ENCODE measurements at places on chromosomes 11 and 22. TPM values are rescaled to one million over a fixed set of nuclear protein-coding genes. Genes with fewer than 3 reads are reported as not detected.

The MMP8 gene
- total RNA-seq = 0.17 TPM

The ATP5MG gene
- 65.1 TPM for total RNA-seq

The HBG1 gene
- total RNA-seq = not detected

DNA sequence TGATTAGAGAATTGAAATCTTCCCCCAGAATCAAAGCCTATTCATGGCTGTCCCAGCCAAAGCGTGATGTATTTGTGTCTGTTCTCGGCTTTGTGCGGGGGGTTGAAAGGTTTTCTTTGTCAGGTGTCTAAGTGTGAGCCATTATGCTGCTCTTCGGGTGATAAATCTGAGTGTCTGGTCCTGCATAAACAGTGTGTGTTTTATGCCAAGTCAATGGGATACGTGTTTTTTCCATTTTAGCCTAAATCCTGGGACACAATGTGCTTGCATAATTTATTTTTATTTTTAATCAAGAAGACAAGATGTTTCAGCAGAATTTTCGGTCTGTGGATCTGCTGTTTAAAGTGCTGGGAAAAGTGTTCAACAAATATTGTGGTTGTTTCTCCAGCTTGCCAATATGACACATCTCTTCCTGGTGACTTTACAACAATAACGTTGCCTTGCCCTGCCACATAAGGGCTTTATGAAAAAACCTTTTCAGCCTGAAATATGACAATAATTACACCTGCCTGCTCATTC is 267.8 kb downstream of the TBC1D22A start:
- no peak overlapping the region for H3K4me3 ChIP-seq
- H3K36me3 ChIP-seq = peaks cover 8% of the 10 kb centered on the region
- H3K27me3 ChIP-seq = no peaks in the 10 kb centered on the region
- no peak for DNase-seq

DNA sequence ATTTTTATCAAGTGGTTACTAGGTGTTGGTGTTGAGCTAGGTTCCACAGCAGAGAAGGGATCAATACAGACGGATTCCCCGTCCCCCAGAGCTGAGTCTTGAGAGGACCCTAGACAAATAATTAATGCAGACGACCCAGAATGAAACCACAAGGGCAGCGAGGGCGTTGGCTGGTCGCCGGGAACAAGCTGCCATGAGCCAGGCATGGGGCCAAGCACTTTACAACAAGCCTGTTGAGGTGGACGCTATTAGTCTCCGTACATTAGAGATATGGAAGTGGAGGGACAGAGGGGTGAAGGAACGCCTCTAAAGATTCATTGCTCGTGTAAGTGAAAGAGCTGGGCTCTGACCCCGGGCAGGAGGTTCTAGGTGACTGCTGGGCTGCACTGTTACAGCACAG is 77.1 kb upstream of the EIF3D start:
- DNase-seq = no peak
- H3K4me3 ChIP-seq = no peak overlapping the region
- H3K27ac ChIP-seq = no peak overlapping the region
- H3K27me3 ChIP-seq = peaks cover 7% of the 10 kb centered on the region
- no peaks in the 10 kb centered on the region for H3K4me1 ChIP-seq

DNA sequence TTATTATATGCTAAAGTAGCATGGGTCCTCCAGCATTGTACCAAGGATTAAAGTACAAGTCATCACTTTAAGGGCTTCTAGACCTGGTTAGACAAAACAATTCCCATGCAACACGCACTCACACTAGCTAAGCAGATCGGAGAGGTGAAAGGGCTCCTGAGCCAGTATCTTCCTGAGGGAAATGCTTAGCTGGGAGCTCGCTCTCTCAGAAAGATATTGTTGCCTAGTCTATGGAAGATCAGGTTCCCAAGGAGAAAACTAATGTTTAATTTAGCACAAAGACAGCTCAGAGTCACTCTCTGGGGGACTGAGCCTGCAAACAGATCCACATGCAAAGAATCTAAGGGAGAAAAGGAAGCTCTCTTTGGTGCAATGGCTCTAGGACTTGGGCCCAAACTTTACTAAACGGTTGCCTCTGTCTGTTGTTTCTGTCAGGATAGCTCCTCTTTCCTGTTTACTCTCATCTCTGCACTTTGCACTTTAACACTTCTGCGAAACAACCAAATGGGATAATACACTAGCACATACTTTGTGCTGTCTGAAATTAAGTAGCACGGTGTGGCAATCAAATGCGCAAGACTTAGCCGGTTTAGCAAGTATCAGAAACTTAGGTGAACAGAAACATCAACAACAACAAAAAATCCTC is 10.7 kb downstream of the MAML2 start:
- H3K4me3 ChIP-seq = no peak overlapping the region
- DNase-seq = no peak
- H3K4me1 ChIP-seq = no peaks in the 10 kb centered on the region
- no peaks in the 10 kb centered on the region for H3K36me3 ChIP-seq
- peak overlapping the region; percentile 23 for H3K27ac ChIP-seq
- H3K27me3 ChIP-seq = no peaks in the 10 kb centered on the region

GRCh38 chr11:60221692-60222091 is 21.2 kb downstream of the MS4A4E start:
- no peak overlapping the region for H3K4me3 ChIP-seq
- H3K4me1 ChIP-seq = no peaks in the 10 kb centered on the region
- H3K36me3 ChIP-seq = no peaks in the 10 kb centered on the region

DNA sequence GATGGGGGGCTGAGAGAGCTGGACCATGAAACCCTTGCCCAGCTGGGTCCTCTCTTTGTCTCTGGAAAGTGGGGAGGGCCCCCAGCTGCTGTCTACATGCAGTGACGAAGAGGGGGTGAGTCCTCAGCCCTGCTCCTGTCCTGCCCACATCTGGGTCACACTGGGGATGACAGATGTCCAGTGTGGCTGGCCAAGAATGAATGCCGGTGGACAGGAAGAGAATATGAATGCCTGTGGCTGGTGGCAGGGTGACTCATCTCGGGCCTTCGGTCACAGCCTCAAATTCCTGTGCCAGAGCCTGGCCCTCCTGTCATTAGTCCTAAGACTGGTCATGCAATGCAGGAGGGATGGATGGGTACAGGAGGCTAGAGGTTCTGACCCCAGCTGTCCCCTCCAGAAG is 2.2 kb upstream of the PNPLA3 start:
- peak overlapping the region; percentile 48 for H3K27ac ChIP-seq
- H3K27me3 ChIP-seq = no peaks in the 10 kb centered on the region
- H3K4me3 ChIP-seq = no peak overlapping the region
- H3K36me3 ChIP-seq = no peaks in the 10 kb centered on the region

DNA sequence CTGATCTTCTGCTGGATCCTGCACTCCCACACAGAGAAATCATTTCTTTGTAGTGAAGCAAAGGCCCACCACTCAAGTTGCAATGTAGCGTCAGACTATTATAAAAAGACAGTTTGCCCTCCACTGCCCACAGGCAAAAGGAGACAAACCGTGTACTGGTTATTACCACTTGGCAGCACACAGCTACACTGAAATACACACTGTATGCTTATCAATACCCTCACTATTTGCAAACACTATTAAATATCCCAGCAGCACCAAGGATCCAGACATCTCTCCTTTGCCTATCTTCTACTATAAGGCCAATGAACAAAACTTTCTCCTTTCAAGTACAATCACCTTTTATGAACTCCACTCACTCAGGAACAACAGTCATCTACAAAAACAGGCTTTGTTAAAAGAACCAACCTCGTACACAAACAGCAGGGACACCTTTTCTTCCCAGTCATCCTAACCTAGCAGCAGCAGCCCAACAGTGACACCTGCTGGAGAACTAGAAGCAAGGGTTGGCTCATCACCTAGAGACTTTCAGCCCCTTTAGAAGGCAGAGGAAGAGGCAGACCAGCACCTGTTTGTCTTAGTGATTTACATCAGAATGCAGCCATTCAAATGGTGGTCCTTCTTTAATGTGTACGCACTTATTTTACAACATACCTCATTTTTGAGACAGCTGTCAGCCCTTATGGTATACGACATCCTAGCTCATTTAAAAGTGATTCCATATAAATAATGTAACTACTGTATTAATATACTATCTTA is 56.1 kb downstream of the AMBRA1 start:
- no peaks in the 10 kb centered on the region for H3K27me3 ChIP-seq
- H3K27ac ChIP-seq = no peak overlapping the region
- peak; percentile 65 for DNase-seq
- H3K4me1 ChIP-seq = no peaks in the 10 kb centered on the region

DNA sequence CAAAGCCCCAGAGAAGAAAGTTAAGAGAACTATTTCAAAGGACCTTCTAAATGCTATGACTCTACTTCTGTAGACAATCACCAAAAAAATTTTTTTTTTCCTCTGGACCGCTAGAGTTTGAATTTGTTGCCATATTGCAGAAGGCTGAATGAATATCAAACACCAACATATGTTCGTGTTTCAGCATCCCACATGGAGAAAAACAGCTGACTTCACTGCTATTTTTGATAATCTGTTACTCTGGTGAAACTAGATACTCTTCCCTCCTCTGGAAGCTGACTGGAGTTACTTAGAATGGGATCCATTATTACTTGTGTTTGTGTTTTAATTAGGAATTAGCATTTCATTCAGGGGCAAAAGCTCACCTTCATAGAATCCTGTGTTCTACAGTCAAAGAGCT is 447.0 kb downstream of the AASDHPPT start:
- H3K4me3 ChIP-seq = no peak overlapping the region
- H3K27ac ChIP-seq = no peak overlapping the region
- H3K36me3 ChIP-seq = no peaks in the 10 kb centered on the region
- no peaks in the 10 kb centered on the region for H3K4me1 ChIP-seq

GRCh38 chr22:40218152-40218551 is 40.4 kb downstream of the TNRC6B start:
- no peak overlapping the region for H3K27ac ChIP-seq
- H3K36me3 ChIP-seq = no peaks in the 10 kb centered on the region
- H3K4me3 ChIP-seq = no peak overlapping the region
- no peaks in the 10 kb centered on the region for H3K27me3 ChIP-seq

GRCh38 chr22:50516891-50517290 is 8.5 kb downstream of the SCO2 start:
- no peak overlapping the region for H3K27ac ChIP-seq
- peaks cover 5% of the 10 kb centered on the region for H3K36me3 ChIP-seq
- DNase-seq = no peak
- H3K4me3 ChIP-seq = no peak overlapping the region
- H3K4me1 ChIP-seq = no peaks in the 10 kb centered on the region
- no peaks in the 10 kb centered on the region for H3K27me3 ChIP-seq
